ENCODE measurements at places on chromosomes 12 and 14.

DNA sequence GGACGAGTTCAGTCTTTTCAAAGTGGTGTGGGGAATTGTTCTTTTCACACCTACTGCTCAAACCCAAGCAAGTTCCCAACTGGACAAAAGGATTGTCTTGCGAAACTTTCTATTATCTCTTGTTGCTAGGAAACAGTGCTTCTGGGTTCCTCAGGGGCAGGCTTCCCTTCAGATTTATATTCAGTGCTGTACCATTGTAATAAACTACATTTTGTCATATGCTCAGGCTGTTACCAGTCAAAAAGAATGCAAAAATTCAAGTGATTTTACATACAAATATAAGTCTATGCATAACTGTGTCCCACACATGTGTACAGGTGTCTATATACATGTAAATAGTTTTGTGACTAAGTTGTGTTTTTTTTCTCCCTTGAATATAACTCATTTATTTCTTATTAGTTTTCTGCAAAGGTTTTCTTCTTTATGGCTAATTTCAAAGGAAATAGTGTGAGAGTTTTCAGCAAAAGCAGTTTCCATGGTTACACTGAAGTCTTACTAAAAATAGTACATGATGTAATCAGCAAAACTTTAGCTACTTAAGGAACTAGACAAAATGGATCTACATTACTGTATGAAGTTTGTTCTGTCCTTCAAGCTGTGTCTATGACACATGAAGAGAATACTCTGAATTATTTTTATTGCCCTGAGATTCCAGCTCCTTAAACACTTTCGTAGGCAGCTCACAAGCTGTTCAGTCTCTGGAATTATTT lies 430.2 kb upstream of the TMPO start:
- DNase-seq, result no peak

DNA sequence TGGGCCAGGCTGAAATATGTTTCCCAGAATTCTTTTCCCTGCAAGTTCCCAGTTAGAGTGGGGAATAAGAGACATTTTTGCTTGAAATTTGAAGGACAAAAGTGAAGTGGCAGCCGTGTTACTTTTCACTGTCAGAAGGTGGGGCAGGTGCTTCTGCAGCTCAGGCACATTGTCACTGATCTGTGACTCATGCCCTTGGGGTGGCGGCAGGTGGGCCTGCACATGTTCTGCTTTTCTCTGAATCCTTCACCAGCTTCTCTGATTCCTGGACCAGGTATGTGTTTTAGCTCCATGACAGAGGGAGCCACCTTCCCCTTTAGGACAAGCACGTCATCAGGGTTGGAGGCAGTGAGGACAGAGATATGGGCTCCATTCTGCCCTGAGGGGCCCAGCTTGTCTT lies 11.7 kb upstream of the KCNA5 start:
- no peak for DNase-seq

DNA sequence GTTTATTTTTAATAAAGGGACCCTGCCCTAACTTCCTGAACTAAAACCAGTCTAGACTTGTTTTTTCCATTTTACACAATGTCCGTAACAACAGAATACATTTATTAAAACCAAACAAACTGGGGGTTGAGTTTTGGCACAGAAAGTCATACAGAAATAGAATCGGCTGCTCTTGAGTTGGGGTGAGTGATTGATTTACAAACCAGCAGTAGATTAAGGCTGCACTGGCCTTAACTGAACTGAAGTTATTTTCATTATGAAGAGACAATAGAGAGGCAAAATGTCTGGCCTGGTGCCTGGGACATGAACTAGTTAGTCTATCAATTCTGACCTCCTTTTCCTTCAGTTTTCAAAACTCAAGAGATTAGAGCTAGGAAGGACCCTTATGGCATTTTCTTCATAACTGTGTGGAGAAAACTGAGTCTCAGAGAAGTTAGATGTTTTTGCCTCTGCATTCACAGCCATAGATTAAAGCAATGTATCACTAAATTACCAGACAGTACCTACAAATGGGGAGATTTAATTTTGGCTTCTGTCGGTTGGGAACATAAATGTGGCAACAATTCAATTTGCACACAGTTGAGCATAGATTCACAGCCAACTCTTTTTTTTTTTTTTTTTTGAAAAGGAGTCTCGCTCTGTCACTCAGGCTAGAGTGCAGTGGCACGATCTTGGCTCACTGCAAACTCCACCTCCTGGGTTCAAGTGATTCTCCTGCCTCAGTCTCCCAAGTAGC lies 19.8 kb upstream of the MGP start:
- no peak for DNase-seq

DNA sequence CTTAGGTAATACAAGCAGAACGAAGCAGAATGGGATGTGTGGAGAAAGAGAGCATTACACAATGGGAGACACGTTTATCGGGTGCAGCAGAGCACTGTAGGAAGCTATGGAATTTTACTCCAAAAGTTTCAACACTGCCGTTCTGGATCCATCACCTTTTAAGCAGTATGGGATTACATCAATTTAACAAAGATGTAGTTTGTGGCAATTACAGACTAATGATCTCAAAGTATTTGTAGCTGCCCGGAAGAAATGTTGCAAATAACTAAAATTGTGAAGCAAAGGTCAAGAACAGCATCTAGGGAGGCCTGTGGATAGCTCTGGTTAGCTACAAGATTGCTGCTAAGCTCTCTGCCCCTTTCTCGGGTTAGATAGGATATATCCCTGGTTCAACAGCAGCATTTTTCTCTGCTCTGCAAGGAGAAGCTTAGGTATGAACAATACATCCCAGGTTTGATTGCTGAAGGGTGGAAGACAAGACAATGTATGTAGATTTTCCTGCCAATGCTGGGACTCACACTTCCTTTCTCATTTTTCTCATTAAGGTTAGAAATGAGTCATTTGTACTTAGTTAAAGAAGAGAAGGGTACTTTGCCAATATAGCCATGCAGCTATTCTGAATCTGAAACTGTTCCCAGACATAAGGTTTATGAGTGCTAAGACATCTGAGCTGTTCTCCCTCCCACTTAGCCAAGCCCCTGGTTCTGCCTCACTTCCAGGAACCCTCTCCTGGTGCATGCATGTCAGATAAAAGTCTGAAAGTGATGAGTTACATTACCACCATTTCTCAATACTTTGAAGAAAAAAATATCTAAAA lies 75.0 kb upstream of the HIF1A start:
- DNase-seq, result no peak

GRCh38 chr12:116009805-116010204 lies 267.7 kb downstream of the MED13L start:
- DNase-seq, result no peak

GRCh38 chr12:57452181-57452936 lies 2.7 kb upstream of the INHBE start:
- DNase-seq, result no peak

GRCh38 chr14:53951627-53952303 lies 4.9 kb downstream of the BMP4 start:
- DNase-seq, result no peak

- no peak for DNase-seq
Measured at GRCh38 chr12:124508381-124509079, 58.9 kb downstream of the NCOR2 start.

DNA sequence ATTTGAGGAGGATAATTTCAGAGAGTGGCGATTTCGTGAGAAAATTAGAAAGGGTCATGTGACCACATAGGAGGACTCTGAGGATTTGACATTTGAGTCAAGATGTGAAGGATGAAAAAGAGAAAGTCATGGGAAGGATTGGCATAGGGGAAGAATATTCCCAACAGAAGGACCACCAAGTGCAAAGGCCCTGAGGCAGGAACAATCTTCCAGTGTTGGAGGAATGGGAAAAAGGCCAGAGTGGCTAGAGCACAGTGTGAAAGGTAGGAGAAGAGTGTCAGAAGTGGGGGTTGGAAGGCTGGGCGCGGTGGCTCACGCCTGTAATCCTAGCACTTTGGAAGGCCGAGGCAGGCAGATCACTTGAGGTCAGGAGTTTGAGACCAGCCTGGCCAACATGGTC lies 3.9 kb upstream of the PPP1CC start:
- DNase-seq, result no peak

DNA sequence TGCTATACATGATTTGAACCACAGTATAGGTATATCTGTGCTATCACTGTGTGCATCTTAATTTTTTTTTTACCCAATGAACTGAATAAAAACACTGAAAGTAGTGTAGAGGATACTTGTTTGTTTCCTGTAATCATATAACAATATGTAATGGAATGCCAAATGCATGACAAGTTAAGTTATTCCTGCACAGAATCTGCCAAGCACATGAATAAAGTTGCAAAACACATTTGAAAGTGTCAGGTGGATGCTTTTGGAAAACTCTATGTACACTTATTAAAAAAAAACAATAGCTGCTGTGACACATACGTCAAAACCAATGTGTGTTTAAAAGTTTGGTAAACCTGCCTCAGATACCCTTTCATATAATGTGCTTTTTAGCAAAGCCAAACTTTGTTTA lies 1638.1 kb upstream of the SEL1L start:
- no peak for DNase-seq

DNA sequence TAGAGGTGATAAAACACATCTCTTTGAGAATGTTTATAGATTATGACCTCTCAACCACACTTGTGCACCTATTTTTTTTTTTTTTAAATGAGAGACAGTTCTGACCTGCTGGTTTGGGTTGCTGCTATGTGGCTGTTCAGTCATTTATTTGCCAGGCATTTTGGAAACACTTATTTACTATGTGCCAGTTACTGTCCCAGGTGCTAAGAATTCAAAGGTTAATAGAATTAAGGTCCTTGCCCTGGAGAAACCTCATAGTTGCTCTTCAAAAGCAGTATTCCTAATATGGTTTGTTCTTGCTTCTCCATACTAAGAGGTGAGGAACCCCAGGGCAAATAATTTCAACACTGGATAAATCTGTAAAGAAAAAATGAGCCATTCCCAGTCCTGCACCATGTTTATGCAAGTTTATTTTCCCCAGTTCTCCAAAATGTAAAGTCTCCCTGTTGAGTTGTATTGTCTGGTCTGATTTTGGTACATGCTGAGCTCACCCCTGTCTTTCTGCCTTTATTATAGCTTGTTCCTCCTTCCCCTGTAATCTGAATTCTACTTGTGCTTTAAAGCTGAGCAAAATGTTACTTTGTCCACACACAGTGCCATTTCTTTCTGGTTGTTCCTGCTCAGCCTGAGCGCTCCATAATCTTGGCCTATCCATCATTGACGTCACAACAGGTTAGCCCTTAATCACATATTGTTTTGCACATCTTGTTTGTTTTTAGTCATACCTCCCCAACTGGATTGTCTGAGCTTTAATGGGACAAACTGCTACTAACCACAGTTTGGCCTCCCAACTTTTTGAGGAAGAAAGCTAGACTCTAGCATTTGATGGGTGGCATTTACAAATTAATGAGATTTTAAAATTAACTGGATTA lies 56.7 kb downstream of the SRGAP1 start:
- no peak for DNase-seq

GRCh38 chr14:45658917-45659299 lies 405.9 kb upstream of the MIS18BP1 start:
- no peak for DNase-seq

DNA sequence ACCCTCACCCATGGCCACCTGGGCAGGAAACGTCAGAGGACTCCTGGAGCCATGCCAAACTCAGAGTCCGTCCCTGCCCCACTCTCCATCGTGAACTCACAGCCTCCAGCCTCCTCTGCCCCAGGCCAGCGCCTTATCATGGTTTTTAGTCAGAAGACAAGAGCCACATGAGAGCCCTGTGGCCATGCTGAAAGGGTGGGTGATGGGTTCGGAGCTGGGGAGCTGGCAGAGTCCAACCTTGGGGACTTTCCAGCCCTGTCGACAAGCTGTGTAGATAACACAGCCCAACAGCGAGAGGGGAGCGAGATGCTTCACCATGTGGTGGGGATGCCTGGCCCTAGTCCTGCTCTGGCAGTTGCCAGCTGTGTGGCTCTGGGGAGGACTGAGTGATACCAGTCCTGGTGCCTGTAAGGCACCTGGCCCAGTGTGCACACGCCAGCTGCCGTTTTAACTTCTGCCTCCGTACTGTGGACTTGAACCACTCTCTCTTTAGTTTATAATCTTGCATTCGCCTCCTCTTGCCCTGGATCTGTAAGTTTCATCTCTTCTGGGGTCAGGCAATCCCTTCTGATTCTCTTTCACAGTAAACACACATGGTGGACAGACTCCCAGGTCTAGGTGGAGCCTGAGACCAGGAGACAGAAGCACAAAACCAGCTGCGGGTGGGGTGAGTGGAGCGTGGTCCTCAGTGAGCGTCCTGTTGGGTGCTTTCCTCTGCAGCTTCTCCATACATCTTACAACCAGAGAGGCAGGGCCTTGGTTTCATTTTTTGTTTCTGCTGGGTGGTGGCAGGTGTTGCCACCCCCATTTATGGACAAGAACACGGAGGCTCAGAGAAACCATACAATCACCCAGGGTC lies 55.3 kb downstream of the RIN3 start:
- DNase-seq, result no peak

- no peak for DNase-seq
Measured at GRCh38 chr14:32977913-32978312, 39.2 kb downstream of the NPAS3 start.

GRCh38 chr12:120978296-120979219 lies at the start of gene HNF1A:
HNF1A (plus strand) TSS chr12:120978543; CDS start chr12:120978769, 226 bp downstream.
- no peak for DNase-seq

DNA sequence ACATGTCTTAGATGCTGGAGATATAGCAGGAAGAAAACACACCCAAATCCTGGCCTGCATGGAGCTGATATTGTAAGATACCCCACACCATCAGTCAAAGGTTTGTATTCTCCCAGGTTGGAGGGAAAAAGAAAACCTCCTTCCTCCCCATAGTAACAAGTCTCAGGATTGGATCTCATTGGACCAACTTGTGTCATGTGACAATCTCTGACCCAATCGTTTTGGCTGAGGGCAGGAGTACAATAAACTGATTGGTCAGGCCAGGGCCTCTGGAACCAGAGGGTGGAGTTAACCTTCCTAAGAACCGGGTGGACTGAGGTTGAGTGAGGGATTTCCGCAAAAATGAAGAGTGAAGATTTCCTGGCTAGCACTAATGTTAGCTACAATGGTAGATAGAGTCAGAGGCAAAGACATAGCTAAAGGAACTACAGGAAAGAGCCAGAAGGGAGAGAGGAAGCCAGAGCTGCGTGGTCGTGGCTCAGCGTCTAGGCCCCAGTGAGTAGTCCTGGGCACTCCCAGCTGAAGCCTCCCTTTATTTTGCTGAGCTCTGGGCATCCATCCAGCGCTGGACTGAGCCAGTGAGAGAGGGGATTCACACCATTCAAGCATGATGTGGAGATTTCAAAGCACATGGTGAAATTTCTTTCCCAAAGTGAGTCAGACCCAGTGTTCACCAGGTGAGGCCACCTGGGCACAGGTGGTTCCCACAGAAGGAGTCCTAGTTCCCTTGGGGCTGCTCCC lies 219.9 kb downstream of the AACS start:
- DNase-seq, result no peak

DNA sequence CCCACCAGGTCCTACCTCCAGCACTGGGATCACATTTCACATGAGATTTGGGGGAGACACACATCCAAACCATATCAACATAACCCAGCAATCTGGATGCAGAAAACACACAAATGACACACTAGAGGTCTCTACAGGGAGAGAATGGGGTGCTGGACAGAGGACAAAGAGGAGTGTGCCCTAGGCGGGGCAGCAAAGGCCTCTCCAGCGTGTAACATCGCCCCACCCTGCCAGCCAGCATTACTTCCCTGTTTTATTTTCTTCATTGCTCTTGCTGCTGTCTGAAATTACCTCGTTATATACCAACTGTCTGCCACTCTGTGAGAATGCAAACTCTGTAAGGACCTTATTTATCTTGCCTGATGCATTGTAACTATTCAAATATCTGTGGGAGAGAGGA lies 61.1 kb downstream of the RIMBP2 start:
- no peak for DNase-seq

- no peak for DNase-seq
Measured at GRCh38 chr14:68666899-68667298, 126.0 kb downstream of the ZFP36L1 start.

- no peak for DNase-seq
Measured at GRCh38 chr14:68459480-68460136, 333.3 kb downstream of the ZFP36L1 start.

Data from nucleus accumbens (tissue), 56 donors.